ENCODE measurements at places on chromosomes 12 and 14.

DNA sequence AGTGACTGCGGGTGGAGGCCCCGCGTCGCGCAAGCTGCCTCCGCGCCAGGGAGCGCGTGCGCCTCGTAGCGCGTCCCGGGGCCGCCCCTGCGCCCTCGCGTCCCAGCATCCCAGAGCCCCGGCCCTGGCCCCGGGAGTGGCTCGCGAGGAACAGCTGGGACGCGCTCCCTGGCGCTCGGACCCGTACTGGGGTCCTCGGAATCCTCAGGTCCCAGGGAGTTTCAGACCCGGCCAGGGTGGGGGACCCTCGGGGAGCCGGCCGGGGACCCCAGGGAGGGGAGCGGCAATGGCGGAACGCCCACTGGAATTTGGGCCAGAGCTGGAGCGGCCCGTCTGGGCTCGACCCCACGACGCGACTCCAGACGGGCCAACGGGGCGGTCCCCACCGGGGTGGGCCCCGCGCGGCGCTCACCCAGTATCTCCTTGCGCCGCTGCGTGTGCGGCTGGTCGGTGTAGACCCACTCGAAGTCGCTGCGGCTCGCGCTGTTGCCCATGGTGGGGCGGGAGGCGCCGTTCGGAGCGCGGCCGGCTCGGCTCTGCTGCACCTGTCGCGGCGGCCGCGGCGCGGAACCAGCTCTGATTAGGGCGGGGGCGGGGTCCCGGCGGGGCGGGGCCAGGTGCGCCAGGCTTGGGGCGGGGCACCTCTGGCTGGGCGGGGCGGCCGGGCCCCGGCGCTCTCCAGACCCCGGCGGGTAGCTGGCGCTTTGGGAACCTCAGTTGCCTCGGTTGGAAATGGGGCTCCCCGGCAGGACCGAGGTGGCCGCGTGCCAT is at the start of gene DEGS2:
Gene DEGS2 (minus strand): TSS at position 552 of the 771 bp plus-strand sequence. CDS start 58 bp downstream, at position 494.
- DNase-seq: peak; percentile 42

- DNase-seq: no peak
These were observed 1.5 kb upstream of the KRT5 start for GRCh38 chr12:52521568-52522266.

DNA sequence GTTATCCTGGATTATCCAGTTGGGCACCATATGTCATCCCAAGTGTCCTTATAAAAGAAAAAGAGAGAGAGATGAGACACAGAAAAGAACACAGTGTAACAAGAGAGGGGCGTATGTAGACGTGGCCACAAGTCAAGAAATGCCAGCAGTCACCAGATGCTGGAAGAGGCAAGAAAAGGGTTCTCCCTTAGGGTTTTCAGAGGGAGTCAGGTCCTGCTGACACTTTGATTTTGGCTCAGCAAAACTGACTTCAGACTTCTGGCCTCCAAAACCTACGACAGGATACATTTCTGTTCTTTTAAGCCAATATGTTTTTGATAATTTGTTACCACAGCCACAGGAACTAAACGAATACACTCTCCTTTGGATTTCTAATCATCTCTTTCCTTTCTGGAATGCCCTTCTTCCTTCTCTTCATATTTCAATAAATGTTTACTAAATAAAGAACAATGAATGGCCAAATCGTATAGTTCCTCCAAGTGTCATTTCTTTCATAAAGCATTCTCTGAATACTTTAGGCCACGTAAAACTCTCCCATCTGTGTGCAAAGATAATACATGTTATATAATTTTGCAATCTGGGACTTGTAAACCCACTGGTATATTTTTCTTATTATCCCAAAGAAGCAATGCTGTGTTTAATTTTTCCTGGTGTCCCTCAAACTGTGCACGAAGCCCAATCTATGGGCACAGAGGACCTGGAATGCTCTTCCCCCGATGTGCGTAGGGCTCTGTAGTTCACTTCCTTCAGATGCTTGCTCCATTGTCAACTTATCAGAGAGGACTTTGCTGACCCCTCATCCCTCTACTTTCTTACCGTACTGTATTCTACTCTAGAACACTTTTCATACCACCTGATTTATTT is 303.6 kb downstream of the CEP128 start:
- no peak for DNase-seq

DNA sequence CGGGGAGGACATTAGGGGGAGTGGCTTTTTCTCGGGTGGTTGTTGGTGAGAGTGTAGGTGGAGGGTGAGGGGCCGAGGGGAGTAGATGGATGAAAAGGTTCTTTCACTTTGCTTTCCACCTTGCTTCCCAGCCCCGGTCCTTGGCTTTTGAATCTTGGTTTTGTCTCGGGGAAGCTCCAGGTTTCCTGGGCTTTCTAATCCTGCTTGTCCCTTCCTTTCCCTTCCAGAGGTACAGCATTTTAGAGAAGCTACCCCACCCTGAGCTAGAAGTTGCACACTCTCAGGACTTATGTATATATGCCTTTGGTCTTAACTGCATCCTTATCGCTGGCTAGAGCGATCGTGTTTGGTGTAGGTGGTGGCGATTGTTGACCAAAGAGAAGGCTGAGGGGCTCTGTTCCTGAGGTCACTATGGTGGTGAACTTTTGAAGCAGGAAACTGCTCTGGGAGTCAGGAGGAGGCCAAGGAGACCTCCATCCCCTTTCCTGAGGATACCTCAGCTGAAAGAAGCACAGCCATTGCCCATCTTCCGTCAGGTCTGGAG is 862 bp downstream of the PIP4K2C start:
- DNase-seq: no peak

DNA sequence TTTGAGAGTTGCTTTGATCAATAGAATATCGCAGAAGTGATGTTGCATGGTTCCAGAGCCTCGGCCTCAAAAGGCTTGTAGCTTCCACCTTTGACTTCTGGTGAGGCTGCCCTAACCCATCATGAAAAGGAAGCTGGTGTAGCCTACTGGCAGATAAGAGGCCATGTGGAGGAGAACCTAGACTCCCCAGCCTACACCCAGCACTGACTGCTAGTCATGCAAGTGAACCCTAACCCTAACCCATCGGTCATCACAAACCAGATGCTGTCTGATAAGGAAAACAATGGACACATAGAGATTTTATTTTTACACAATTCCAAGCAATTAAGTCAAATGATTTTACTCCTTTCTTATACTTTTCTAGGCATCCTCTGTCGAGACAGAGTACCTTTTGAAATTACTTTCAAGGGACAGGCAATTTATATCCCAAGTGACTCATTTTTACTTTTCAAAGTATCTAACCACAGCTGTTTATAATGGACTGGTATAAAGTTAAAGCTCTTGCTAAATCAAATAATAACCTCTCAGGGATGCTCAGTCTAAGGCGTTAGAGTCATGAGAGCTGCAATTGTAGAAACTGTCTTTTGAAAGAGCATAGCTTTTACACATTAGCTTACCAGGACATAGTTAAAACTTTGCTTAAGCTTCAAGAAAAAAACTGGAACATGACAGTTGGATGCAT is 17.6 kb downstream of the PTPRB start:
- DNase-seq: no peak

GRCh38 chr12:41907021-41907420 is 237.7 kb downstream of the GXYLT1 start:
- DNase-seq: no peak

DNA sequence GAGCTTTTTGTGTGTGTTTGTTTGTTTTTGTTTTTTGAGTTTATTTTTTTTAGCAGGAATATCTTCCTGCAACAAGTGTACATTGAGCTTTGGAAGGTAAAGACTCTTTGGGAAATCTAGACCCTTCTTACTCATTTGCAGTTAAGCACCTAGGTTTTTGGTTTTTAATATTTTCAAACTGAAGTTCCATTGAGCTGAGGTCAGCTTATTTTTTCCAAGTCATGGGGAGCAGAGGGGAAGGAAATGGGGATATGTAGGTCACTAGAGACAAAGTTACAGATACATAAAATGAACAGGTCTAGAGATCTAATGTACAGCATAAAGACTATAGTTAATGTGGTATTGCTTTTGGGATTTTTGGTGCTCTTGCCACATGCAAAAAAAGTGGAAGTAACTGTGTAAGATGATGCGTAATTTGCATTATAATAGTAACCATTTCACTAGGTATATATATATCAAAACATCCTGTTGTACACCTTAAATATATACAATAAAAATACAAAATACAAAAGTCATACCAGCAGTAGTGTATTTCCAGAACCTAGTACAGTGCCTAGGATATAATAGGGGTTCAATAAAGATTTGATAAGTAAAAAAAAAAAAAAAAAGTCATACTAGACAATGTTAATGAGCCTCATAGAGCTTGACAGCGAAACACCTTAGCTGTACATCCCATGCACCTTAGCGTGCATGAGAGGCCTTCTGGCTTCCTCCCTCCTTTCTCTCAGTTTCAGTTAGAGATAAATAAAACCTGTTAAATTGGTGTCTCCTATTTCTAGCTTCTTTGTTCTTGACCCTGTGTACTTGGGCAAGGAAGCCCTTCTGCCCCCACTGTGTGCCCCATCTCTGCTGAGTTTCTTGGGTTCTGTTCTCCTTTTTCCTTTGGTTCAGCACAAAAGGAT is 22.7 kb downstream of the CGRRF1 start:
- DNase-seq: no peak

DNA sequence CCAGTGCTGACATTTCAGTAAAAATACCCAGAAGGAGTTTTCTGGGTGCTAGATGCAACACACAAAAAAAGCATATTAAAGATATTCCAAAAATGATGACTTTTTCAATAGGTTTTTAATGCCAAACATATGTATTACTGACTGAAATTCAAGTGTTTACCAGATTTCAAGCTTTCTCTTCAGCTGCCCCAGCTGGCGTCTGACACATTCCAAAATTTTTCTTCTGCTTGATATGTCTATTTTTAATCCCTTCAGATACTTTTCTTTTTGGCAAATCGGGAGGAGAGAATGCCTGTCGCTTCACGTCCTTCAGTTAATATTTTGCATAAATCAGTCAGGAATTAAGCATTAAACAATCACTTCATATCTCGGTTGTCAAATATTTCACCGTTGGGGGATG is 7.1 kb upstream of the CCDC60 start:
- DNase-seq: no peak

DNA sequence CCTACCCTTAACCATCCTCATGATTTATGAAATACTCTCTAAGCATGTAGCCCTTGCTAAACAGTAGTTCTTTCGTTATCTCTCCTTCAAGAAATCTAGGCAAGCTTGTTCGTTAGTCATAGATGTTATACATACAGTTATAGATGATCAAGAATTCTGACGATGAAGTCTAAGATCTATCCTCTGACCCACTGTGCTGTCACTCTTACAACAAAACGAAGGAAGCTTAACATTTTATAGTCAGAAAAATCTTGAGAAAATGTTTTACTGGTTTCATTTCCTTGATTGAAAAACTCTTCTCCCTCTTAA is 68.9 kb downstream of the SPPL3 start:
- no peak for DNase-seq

- DNase-seq: no peak
These were observed 89.9 kb downstream of the BICD1 start for GRCh38 chr12:32196250-32197198.

DNA sequence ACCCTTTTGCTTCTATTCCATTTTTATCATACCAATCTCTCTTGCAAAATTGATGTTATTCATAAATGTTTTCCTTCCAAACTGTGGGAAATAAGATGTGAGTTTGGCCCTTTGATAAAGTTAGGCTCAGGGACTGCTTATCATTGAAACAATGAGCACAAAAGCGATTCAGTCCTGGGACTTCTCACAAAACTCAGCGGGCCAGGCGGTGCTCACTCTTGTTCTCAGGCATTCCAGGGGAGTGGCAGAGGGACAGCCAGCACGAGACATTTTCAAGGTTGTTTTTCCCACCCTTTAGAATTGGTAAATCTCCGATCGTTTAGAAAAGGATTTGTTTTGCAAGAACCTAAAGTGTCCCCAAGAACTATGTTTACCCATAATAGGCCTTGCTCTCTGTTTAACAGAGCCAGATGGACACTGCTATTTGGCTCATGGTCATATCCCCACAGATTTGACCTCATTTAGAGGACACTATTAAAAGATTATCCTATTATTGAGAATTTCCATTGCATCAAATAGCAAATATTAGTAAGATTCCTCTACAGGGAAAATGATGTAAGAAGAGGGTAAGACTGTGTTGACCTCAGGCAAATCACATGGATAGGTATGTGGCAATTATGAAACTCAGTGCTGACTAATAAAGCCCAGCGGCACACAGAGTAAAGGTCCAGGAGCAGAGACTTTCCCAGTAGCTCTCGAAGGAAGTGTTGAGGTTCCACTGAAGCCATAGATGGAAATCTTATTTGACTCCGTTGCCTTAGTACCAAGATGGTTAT is 102.7 kb upstream of the USP44 start:
- DNase-seq: no peak
